Neuronal stem cell (in vitro differentiated cells): ENCODE measurements at places on chromosomes 2 and 18.

- DNase-seq: no peak
These were observed 50.0 kb downstream of the MBOAT2 start for GRCh38 chr2:8953525-8953924.

DNA sequence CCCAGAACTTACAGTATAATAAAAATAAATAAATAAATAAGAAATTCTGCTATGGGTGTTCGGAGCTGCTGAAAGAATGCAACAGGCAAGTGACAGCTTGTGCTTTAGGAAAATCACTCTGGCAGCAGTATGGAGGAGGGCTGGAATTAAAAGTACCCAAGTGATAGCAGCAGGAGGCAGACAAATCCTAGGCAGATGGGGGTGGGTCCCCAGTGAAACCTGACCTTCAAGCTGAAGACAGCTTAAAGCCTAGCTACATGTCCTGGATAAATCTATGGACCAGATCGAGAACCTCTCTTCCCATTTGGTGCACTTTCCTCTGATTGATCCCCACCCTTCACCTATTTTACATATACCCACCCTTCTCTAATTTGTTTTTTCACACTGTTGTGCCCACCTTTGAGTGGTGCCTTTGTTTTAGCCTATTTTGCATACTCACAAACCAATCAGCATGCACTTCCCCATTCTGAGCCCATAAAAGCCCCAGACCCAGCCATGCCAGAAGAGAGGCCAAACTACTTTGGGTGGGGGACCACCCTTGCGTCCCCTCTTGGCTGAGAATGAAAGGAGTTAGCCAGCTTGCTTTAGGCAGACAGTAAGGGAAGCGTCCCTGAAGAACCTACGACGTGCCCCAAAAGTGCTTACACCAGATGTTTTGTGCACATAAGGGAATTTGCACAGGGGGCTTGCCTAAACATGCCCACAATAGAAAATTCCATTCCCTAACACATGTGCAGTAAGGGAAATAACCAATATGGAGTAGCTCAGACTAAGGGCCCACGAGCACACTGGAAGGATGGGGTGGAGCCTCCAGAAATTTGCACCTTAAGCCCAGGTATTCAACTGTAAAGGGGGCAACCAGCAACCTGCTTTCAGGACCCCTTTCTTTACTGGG, 3.0 kb downstream of the METTL8 start:
- DNase-seq: no peak

DNA sequence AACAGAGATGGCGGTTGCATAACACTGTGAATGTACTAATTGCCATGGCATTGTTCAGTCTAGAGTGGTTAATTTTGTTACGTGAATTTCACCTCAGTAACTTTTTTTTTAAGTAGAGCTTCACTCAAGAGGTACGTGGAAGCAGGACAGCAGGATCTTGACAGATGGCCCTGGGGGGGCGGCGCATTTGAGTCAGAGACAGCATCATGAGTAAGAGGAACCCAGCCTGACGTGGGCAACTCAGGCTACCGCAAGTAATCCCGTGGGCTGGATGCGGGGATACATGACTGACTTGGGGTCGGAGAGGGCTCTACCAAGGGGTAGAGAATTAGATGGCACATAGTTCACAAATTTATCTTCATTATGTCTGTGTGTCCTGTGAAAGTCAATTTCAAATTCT, 38.1 kb upstream of the DAPL1 start:
- DNase-seq: no peak

DNA sequence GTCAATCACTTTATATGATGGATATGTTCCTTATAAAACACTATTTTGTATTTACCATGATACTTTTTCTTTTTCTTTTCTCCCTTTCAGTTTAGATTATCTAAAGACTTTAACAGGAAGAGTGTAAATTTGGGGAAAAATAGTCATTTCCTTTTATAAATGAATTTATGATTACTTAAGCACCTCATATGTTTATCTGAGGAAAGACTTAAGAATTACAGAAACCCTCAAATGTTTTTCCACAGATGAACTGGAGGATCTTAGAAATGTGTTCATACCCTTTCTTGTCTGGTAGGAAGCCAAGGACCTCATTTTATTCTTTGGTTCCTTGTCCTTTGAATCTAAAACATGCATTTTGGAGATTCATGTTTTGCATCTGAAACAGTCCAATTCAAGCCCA, 36.7 kb downstream of the MAPRE2 start:
- no peak for DNase-seq

- no peak for DNase-seq
These were observed 20.2 kb downstream of the DRC1 start for GRCh38 chr2:26421961-26422360.

- no peak for DNase-seq
These were observed 92.4 kb downstream of the PID1 start for GRCh38 chr2:229178706-229179105.

GRCh38 chr18:63867368-63868125, 20.0 kb upstream of the SERPINB2 start:
- no peak for DNase-seq

DNA sequence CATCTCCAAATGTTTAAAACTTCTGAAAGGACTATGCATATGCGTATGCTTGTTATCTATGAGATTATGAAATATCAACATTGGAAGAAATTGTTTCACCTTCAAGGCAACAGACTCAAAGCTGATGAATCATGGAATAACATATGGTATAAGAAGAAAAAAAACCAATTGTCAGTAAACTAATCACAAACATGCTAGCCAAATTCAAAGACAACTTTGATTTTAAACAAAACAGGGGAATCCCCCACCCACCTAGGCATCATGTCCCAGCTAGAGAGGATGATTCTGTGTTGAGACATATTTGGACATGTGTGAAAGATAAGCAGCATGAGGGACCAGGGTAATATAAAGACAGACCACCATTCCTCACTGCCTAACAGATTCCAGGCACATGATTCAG, 147.7 kb downstream of the WDPCP start:
- DNase-seq: no peak

- DNase-seq: no peak
These were observed 245.0 kb downstream of the CLIP4 start for GRCh38 chr2:29360016-29360784.

- no peak for DNase-seq
These were observed 35.8 kb downstream of the TGFA start for GRCh38 chr2:70517804-70518203.

DNA sequence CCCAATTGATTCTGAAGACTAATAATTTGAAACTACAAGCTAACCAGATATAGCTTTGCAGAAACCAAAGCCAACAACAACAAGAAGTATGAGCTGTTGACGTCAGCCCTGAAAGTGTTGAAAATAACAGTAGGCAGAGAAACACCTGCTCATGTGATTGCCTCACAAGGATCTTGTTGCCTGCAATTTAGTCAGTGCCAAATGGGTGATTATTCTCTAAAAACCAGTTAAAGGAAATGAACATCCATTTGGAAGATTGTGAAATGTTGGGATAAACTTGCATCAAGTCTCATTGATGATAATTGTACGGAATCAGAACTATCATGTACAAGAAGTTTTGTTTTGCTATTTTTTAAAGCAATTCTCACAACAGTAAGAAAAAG, 2.8 kb downstream of the CYTIP start:
- no peak for DNase-seq

- no peak for DNase-seq
These were observed 155.0 kb downstream of the SETBP1 start for GRCh38 chr18:44835703-44836102.

DNA sequence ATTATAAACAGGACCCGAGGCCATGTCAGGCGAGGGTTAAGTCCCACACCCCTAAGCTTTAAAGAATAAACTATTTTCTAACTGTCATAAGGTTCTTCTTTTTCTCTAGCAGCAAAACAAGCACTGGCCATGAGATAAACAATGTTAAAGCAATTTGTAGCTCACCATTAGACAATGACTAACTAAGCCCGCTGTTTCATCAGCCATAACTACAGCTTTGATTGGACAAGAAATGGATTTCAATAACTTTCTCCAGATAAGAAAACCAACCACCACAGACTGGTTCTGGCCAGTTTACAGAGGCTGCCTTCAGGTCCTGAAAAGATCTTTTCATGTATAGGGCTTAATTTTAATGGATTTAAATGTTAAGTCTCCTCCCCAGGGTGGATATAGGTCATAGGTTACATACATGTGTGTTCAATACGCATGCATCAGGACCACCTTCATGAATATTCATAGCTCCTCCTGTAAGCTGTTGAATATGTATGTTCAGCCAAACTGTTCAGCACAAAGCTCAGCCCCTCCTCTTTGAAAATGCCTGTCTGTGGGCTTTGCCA, 108.7 kb upstream of the RAB6C start:
- DNase-seq: no peak
